Frontal cortex (tissue), 4 donors: ENCODE measurements at places on chromosomes 7 and 10. TPM values are rescaled to one million over a fixed set of nuclear protein-coding genes. Genes with fewer than 3 reads are reported as not detected.

DNA sequence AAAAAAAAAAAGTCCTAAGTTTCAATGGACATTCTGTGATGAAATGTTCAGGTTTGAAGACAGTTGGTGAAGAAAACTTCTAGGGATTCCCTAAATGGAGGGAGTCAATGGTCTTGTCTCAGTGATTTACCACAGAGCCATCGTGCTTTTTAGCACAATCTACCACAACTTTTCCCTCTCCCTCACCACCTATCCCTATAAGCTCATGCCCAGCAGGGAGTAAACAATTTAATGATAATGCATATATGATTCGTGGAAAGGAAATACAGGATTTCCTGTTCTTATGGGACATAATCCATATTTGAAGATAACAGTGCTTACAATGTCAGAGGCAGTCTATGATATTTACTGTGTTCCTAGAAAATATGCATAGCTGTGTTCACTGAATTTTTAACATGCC lies 38.4 kb upstream of the CD36 start:
- DNase-seq = no peak

GRCh38 chr7:142357953-142358520 lies 100.2 kb upstream of the PRSS58 start:
- DNase-seq = no peak

GRCh38 chr10:26970667-26971066 lies 109.9 kb upstream of the ABI1 start:
- DNase-seq = no peak

Gene IFIT1
- 5.7 TPM for total RNA-seq

DNA sequence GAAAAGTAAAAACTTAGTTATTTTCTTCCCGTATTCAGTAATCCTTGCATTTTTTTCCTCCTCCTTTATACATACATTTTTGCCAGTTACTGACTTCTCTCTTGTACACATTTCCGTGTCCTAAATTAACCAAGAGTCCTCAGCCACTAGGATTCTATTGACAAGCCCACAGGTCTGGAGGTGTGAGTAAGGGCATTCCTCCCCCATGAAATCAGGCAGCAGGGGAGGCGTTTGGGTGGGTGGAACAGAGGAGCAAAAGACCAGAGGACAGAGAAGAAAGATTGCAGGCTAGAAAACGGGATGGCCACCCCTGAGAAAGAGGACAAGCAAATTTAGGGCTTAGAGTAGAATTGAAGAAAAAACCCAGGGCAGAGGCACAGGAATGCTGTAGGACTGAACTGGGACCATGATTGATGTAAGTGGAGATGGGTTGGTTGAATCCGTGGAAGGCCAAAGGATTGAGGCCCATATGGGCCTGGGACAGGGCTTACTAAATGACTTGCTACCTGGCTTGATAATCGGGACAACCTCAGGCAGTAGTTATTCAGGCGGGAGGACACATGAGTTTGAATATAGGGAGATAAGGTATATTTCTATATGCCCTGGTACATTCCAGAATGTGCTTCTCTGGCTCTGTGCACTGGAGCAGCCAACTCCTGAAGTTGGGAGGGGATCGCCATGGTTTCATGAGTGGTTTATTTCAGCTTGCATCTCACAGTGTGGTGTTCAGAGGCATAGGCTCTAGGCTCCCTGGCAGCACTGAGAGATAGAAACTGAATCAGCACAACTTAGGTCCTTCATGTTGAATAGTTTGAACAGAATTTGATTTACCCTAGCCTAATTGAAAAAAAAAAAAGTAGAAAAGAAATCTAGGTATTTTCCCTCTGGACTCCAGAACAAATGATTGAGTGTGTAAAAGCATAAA lies 28.0 kb downstream of the IKZF1 start:
- DNase-seq = no peak

DNA sequence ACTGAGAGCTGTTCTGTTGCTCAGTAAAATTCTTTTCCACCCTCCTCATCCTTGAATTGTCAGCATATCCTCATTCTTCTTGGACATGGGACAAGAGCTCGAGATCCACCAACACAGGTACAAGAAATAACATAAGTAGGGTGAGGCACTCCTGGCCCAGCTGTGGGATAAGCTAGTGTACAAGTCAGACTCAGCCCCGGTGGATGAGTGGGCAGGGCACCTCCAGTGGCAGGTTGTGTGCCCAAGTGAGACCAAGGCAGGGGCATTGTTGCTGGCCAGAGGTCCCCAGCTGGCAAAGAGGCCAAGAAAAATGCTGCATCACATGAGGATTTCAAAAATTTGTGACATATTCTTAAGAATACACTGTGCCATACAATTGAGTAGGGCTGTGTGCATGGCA lies 402.0 kb upstream of the ZWINT start:
- no peak for DNase-seq

- no peak for DNase-seq
Observed at GRCh38 chr7:134009314-134010110, 117.6 kb upstream of the LRGUK start.

Gene SNX13
- 66.0 TPM for total RNA-seq

GRCh38 chr10:90064295-90064694 lies 362.9 kb downstream of the KIF20B start:
- no peak for DNase-seq

DNA sequence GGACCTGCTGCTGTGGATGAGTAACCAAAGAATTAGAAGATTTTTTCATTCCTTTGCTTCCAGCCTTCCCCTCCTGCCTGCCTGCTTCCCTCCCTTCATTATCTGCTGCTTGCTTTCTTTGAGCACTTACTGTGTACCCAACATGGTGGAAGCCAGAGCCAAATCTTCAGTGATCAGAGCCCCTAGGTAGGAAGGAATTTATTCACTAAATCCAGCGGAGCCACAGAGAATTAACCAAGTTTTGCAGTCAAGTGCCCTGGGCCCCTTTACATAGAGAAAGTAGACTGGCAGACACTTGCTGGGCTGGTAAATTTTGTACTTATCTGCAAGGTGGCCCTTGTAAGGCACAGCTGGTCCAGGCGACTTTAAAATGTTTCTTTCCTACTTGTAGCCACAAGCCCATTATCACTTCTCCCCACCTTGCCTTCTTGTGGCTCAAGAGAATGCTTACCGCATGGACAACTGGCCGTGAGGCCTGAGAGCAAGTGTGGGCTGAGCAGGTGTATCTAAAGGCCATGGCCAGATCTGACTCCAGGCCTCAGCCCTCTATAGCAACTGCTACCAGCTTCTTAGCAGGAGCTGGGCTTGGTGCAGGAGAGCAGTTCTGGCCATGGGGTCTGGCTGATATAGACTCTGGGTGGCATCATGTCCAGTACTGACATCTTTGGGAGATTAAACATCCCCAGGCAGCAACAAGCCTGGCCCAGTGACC lies 11.1 kb downstream of the UNC5B start:
- DNase-seq = no peak

DNA sequence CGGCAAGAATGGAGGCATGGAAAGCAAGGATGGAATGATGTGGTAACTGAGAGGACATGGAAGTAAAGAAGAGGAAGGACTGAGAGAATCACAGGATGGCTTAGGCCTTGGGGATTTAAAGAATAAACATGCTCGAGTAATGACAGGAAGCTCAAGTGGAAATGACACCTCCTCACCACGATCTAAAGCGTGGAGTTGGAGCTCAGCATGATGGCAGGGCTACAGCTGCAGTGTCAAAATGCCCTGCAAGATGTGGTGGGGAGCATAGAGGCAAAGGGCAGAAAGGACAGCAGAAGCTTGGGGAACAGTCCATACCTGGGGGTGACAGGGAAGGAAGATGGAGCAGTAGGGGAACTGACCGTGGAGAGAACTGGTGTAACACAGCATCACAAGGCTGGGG lies 229.5 kb upstream of the PLXNA4 start:
- DNase-seq = no peak

- DNase-seq = peak; percentile 41
Observed at GRCh38 chr10:33129141-33129995, 171.3 kb upstream of the ITGB1 start.

Gene OR2A12
- not detected for total RNA-seq

DNA sequence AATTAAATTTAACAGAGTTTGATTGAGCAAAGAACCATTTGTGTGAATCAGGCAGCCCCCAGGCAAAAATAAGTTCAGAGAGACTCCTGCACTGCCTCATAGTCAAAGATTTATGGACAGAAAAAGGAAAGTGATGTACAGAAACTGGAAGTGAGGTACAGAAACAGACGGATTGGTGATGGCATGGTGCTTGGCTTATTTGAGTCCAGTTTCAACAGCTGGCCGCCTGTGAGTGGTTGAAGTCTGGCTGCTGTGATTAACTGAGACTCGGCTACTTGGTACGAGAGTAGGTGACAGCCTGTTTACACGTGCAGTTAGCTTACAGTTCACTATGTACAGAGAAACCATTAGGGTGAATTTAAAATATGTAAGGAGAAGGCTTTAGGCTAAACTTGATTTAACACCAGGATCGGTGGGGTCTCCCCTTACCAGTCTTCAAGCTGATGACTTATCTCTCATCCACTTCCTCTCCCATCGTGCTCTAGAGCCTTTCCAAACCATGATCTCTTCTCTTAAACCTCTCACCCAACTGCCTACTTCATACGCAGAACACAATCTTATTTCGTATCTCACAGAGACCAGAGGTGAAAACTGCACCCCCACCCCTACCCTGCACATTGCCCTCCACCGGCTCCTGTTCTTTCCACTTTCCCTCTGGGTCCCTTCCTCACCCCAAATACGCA lies 5.0 kb upstream of the MSMB start:
- no peak for DNase-seq

DNA sequence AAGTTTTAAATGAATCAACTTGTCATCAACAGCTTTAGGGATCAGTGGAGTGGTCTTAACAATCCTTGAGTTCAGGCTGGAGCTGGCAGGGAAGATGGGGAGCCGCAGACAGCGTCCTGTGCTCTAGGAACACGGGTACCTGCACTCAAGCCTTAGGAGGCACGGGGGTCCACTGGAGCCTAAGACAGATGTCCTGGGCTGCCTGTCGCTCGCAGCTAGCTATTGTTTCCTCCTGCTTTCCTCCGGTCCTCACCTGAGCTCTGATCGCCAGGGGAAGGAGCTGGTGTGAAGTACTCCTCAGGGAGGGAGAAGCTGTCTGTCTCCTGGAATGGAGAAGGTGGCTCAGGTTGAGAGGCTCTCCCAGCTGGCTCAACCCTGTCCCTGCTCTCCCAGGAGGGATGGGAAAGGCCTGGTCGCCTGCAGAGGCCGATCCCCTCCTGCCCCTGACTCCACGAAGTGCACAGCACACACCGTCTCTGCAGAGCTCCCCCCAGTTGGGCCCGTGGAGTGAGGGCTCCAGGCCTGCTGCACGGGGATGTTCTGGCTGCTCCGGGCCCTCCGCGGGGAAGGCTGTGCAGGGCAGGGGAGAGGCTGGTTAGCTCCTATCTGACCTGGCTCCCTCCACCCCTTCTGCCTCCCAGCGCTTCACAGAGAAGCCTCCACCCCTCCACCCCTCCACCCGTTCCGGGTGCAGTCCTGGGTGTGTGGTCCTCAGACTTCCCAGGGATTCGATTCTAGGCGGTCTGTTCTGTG lies 14.5 kb upstream of the PYROXD2 start:
- DNase-seq = no peak

Gene OR2A42
- under 0.01 TPM for total RNA-seq

DNA sequence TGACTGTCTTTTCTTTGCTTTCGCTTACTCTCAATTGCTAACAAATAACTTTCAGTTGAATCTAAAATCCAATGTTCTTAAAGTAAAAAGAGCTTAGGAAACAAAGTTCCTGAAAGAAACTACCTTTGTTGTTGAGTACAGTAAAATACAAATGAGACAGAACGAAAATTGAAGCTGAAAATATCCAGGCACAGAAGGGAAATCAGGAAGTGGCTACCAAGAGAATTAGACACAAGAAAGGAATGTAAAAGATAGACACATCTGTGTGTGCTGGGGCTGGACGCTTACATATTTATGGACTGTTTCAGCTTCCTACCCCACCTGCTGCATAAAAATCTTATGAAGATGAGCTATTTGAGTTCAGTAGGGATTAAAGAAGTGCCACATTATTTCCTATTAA lies 161.7 kb upstream of the PLXDC2 start:
- DNase-seq = no peak

Gene SORBS1
- total RNA-seq = 90.5 TPM

DNA sequence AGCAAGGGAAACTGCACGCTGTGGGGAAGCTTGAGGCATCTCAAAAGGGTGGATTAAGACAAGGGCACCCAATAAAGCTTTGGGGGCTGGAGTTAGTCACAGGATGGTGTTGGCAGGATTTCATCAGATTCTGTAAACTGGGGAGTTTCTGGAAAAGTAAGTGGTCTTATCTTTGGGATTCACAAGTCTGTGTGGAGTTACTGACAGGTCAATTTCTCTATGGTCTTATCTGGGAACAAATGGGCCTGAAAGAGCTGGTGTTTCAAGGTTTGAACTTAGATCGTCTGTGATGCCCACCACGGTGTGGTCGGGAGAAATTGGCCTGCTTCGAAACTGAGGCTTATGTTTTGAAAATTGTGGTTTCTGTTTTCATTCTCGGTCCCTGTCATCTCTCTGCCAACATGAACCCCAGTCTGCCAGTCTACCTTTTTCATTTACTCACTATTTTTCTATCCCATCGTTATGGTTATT lies 23.8 kb upstream of the AOAH start:
- DNase-seq = no peak

GRCh38 chr7:91357379-91357778 lies 93.1 kb downstream of the FZD1 start:
- no peak for DNase-seq

Gene GARIN1A
- total RNA-seq = 0.82 TPM

DNA sequence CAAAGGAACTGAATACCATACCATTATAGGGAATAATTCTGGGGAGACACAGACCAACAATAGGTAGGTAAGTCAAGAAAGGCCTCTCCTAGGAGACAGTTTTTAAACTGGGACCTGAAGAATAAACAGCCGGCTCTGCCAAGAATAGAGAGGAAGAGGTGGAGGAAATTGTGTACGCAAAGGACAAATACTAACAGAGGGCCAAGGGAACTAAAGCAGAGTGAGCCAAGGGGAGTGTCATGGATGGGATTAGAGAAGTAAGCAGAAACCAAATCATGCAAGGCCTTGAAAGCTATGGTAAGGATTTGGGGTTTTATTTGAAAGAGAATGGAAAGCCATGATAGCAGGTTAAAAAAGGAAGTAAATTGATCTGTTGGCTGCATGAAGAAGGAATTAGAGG lies 18.1 kb upstream of the ITGB8 start:
- no peak for DNase-seq

DNA sequence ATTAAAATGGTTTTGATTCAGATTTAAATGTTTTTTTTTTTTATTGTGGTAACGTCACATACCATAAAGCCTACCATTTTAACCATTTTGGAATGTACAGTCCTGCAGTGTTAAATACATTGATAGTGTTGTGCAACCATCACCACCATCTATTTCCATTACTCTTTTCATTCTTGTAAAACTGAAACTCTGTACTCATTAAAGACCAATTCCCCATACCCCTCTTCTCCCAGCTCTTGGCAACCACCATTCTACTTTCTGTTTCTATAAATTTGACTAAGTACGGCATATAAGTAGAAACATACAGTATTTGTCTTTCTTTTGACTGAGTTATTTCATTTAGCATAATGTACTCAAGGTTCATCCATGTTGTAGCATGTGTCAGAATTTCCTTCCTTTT lies 96.2 kb downstream of the EXOC4 start:
- DNase-seq = no peak
